NT2/D1 (cell line): ENCODE measurements at places on chromosomes 11 and 22.

GRCh38 chr11:107606141-107606540, 15.2 kb downstream of the ELMOD1 start:
- DNase-seq, result no peak

GRCh38 chr22:32528984-32529982, 54.7 kb downstream of the FBXO7 start:
- peak; percentile 68 for DNase-seq

DNA sequence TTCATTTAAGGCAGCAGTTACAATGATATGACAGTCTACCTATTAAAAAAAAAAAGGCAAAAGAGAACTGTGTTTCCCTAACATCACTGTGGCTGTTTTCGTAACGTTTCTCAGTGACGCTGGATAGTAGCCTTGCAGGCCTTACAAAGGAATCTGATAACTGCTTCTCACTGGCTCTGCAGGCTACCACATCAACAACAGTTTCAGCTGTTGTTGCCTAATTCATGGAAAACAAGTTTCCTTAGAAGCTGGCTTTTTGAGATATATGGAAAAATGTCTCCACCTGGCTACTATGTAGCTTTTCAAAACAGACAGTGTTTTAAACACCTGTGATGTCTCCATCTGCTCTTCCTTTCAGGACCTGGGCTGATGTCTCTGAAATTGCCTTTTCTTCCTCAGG, 3.8 kb downstream of the OR51V1 start:
- no peak for DNase-seq

DNA sequence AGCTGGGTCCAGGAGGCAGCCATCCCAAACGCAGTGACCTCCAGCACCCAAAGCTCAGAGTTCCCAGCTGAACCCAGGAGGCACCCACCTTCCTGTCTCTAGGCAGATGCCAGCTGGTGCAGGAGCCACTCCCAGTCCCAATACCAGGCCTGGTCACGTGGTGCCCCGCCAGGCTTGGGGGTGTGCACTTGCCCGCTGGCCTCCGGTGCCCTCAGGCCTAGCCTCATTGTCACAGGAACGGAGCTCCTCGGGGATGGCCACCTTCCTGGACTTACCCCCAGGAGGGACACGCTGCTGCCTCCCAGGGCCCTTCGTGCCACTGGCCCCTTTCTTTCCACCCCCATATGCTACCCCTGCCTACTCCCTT, 4.6 kb downstream of the BID start:
- DNase-seq, result no peak

DNA sequence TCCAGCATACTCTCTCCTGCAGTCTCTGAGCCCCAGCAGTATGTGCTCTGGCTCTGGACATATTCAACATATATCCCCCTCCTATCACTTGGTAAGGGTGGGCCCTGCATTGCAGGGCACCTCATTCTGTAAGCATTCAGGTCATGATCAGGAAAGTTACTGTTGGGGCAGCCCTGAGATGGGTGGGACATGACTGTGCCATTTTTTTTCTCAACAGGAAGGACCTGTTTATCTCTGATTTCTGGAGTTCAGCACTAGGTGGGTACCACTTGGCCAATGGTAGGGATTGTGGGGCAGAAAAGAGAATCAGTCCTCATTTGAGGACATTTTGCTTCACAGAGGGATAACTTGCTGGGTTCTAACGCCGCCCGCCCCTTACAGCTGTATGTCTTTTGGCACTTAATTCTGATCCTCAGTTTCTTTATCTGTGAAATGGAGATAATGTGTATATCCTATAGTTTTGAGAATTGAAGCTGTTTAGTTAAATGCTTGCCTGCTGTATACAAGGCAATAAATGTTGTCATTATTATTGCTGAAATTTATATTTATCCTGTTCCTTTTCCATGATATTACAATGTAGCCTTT, 2.2 kb downstream of the SRRD start:
- no peak for DNase-seq

DNA sequence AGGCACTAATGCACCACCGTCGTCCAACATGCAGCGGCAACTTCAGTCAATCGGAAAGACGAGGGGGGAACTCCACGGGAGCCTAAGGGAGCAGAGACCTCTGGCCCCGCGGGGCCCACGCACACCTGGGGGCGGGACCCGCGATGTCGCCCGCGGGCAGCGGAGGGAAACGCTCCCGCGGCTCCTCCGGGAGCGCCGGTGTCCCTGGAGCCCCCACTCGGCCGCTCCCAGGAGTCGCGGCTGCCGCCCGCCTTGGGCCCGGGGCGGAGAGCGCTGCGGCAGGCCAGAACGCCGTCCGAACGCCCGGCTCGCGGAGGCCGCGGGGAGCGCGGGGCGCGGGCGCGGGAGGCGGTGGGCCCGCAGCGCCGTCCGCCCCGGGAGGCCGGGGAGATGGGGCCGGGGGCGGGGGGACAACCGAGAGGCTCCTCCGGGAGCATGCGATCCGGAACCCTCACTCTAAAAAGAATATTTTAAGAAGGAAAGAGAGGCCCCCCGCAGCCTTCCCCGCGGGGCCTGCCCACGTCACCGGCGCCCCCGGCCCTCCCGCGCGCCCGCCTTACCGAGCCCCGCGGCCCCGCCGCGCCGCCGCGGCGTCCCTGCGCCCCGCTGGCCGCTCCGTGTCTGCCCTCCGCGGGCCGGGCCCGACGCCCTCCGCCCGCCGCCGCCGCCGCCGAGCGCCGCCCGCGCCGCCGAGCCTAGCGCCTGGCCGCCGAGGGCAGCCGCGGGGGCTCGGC, 86.6 kb upstream of the ARHGAP32 start:
- DNase-seq, result no peak

GRCh38 chr22:39254789-39255298, 10.1 kb upstream of the PDGFB start:
- DNase-seq, result no peak

DNA sequence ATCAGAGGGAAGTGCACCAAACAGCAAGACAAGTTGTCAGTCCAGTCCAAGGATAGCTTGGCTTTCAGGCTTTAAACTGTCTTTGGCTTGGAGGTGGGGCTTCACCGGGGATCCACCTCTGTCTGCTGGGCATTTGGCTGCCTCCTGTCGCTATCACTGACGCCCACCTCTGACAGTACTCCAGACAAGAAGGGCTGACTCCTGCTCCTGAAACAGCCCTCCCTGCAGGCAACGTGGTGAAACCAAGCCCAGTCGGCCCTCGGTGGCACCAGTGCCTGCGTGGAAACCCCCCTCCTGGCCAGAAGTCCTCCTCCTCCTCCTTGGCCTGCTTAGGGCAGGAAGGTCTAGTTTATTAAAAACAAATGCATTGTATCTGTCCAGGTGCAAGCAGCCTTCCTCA, 16.9 kb downstream of the DHCR7 start:
- no peak for DNase-seq

GRCh38 chr11:129593098-129593497, 217.4 kb downstream of the BARX2 start:
- peak; percentile 13 for DNase-seq

DNA sequence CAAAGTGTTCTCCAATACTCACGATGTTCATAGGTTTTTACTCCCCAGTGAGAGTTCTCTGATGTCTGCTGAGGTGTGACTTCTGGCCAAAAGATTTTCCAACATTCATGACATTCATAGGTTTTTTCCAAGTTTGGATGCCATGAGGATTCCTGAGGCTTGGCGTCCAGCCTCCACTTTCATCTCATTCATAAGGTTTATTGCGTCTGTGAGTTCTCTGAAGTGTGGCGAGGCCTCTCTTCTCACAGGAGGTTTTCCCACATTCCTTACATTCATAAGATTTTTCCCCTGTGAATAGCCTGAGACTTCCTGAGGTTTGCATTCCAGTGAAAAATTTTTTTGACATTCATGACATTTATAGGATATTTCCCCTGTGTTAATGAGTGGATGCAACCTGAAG, 1014.1 kb downstream of the LRRC4C start:
- DNase-seq, result no peak

- no peak for DNase-seq
Observed at GRCh38 chr22:40782521-40782920, 36.6 kb downstream of the SLC25A17 start.

- DNase-seq, result no peak
Observed at GRCh38 chr22:38258895-38259294, 13.9 kb downstream of the TMEM184B start.

- DNase-seq, result no peak
Observed at GRCh38 chr22:31100762-31101525, 6.4 kb downstream of the SELENOM start.

DNA sequence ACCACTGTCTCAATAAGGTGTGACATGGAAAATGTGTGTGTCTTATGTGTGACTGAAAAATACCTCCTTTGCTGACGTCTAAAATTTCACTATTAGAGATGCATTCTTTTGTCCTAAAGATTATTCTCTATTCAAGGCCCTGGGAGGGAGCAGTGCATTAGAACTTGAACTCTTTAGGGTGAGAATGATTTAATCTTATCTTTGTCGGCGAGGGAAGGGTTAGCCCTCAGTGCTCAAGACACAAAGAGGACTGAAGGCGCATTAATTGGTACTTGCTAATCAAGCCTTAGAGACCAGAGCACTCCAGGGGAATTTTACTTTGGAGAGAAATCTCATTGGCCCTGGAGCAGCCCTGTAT, 29.8 kb upstream of the PLET1 start:
- no peak for DNase-seq

- no peak for DNase-seq
Observed at GRCh38 chr22:19467912-19468311, 11.1 kb downstream of the UFD1 start.

GRCh38 chr11:13118194-13118593, 109.1 kb downstream of the RASSF10 start:
- no peak for DNase-seq

DNA sequence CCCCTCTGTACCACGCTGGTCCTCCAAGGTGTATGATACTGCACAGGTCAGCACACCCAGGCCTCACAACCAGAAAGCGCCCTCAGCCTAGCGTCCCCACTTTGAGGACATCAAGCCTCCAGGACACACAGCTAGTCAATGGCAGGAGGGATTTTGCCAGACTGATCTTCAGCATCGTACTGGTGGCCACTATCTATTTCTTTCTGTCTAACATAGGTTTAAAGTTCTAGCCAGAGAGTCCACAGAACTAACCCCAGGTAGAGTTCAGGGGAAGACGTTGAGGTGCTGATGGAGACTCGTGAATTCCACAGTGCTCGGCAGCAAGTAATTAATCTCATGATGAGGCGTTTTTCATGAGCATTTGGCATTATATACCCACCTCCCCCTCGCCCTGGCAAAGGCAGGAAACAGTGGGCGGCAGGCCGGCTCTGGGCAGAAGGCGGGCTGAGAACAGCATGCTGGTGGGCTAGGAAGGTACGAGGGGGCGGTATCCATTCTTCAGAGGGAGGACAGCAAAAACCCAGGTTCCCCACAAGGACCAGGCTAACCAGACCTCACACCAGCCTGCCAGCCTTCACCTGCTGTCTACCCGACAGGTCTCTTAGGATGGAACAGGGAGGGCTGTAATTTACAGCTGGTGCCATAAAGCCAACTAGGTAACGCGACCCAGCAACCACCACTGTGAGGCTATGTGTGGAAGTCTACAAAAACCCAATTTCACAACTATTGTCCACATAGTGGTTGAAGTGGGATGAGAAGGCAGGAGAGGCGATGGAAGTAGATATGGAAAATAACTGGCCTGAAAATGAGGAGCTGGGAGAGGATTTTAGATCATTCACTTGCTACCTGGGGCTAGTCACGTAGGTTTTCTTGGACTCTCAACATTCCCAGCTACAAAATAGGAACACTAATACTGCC, 18.5 kb downstream of the MYH9 start:
- no peak for DNase-seq

DNA sequence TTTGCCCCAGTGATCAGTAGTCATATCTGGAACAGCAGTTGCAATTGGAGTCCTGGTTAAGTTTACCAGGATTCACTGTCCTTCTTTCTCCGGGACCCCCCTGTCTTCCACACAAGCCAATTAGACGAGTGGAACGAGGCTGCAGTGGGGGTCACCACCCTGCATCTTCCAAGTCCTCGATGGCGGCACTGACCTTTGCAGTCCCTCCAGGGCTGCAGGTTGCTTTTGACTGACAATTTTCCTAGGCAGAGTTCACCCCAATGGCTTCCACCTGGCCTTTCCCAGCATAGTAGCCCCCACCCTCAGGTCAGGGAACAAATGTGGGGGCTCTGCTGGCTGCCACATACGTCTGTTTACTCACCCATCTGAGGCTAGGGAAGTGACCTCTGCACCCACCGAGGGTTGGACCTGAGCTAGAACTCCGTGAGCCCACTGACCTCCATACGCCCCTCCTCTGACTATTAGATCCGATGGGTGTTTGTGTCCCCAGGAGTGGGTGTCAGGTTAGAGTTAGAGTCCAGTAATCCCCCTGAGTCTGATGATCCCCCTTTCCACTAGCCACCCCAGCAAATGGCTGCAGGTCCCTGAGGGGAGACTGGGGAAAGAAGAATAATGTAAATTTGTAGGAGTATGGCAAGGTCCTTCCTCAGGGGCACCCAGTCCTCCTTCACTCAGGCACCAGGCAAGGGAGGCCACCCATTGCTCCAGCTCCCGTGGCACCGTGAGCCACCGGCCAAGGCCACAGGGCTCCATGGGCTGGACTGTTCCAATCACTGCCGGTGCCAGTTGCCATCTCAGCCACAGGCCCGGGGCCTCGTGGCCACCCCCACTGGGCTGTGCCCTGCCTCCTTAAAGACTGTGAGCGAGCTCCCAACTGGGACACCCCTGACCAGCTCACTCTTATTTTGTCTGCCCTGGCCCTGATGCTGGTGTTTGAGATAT, 5.5 kb downstream of the C11orf21 start:
- no peak for DNase-seq

DNA sequence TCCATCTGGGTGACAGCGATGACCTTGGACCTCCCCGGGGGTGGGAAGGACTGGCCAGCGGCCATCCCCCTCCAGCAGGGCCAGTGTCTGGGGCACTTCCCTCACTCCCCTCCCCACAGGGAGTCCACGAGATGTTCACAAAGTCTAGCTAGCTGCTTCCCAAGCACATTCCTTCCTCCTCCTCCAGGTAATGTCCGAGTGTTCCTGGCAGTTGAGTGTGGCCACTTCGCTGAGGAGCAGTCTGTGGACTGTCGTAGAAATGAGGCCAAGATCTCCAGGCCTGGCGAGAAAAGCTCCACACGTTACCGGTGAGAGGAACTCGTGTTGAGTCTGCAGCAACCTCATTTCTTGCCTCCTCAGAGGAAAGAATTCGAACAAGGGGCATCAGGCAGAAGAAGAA, 425.5 kb downstream of the BRD1 start:
- no peak for DNase-seq

DNA sequence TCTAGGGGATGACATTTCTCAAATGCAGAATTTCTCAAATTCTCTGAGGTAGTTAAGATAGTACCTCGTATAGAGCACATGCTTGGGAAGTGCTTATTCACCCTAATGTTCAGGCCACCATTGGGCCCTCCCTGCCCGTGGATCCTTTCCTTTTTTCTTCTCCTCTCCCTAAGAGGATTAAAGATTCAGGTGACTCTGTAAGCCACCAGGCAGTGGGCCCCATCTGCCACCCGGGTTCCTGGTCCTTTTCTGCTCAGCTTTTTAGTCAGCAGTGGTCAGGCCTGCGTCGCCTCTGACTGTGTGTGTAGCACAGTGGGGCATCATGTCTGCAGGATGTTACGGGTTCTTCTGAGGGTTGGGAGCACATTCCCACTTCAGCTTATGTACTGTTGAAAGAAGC, 7.2 kb downstream of the CEP164 start:
- no peak for DNase-seq

DNA sequence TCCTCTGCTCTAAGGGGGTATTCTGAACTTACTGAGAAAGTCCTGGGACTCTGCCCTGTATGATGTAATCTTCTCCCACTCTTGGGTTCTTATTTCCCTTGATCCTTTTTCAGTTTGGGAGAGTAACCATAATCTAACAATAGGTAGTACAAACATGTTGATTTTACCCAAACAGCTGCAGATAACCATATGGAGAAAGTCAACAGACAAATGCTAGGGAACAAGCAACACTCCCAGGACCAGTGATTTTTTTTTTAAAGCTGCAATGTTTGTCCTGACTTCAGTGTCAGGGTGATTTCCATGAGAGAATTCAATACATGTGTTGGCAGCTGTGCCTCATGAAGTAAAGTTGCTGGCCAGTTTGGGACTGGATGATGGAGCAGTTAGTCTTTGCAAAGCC, 156.5 kb downstream of the FCHSD2 start:
- no peak for DNase-seq
